Stimulated activated naive CD8-positive, alpha-beta T cell treated with anti-CD3 and anti-CD28 coated beads, Interleukin-15, Interleukin-2, amounts not matched to agents 100 U/mL and 50 U/mL, for 24 hours (primary cell): ENCODE measurements at places on chromosomes 16 and 17.

GRCh38 chr16:5633845-5634440, 536.3 kb upstream of the EEF2KMT start:
- DNase-seq: no peak

GRCh38 chr17:57685499-57686132, 59.5 kb downstream of the CCDC182 start:
- DNase-seq: no peak

DNA sequence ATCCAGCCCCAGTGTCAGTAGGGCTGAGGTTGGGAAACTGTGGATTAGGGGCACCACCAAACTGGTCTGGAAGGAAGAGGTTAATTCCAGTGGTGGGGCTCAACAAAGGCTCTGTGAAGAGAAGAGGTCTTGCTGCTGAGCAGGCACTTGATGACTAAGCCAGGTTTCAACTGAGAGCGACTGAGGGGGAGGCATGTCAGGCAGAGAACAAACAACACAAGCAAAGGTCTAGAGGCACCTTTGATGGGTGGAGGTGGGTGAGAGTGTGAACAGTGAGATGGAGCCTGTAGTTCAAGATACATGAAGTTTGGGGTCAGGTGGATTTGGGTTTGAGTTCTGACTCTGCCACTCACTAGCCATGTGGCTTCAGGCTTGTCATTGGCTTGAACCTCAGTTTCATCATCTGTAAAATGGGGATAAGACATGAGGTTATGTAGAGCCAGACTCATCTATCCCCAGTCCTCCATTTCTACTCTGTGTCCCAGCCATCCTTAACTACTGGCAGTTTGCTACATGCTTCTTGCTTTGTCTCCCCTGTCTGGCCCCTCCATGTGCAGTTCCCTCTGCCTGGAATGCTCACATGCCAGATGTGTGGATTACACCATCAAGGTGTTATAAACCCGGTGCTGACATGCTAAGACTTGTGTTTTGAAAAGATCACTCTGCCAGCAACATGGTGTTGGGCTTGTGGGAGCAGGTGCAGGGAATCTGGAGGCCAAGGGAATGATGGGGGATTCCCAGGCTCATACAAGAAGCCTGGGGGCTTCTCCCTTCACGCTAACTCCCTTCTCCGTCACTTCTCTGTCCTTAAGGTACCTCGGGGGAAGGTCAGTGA, 3.0 kb upstream of the RMI2 start:
- peak; percentile 30 for DNase-seq

- DNase-seq: no peak
These were observed 183.5 kb downstream of the NTN1 start for GRCh38 chr17:9204637-9205329.

- DNase-seq: no peak
These were observed 46.1 kb downstream of the ANKRD11 start for GRCh38 chr16:89444151-89444723.

- DNase-seq: no peak
These were observed 173.4 kb downstream of the ZNF18 start for GRCh38 chr17:11823862-11824261.

GRCh38 chr16:12239226-12239625, 262.7 kb downstream of the SNX29 start:
- DNase-seq: no peak

- no peak for DNase-seq
These were observed 30.4 kb downstream of the AP2B1 start for GRCh38 chr17:35617505-35617904.

- DNase-seq: no peak
These were observed 93.6 kb upstream of the DYNLRB2 start for GRCh38 chr16:80447241-80447640.

GRCh38 chr17:39926588-39927100, 757 bp downstream of the ORMDL3 start:
- DNase-seq: peak; percentile 61

- peak; percentile 32 for DNase-seq
These were observed 4.2 kb downstream of the CYTH1 start for GRCh38 chr17:78777881-78778280.

DNA sequence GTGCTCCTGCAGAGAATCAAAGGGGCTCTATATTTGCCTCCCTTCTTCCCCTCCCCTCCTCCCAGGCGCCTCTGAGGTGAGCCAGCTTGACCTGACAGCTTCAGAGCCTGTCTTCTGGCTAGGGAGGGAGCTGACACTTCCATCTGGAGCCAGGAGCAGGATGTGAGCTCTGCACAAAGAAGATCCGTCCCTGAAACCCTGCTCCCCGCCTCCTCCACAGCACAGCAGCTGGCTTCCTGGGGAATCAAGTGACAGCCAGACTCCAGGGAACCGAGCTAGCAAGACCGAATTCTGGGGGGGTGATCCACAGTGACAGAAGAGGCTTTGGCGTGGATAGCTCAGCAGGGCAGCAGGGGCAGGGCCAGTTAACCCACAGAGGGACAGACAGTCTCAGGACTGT, 37.2 kb downstream of the CCDC182 start:
- DNase-seq: no peak

DNA sequence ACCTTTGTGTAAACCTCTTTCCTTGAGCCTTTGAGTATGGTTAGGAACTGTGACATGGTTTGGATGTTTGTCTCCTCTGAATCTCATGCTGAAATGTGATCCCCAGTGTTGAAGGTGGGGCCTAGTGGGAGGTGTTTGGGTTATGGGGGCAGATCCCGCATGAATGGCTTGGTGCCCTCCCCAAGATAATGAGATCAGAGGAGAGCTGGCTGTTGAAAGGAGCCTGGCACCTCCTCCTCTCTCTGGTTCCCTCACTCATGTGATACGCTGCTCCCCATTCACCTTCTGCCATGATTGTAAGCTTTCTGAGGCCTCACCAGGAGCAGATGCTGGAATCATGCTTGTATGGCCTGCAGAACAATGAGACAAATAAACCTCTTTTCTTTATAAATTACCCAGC, 1110.2 kb downstream of the CDH11 start:
- DNase-seq: no peak

DNA sequence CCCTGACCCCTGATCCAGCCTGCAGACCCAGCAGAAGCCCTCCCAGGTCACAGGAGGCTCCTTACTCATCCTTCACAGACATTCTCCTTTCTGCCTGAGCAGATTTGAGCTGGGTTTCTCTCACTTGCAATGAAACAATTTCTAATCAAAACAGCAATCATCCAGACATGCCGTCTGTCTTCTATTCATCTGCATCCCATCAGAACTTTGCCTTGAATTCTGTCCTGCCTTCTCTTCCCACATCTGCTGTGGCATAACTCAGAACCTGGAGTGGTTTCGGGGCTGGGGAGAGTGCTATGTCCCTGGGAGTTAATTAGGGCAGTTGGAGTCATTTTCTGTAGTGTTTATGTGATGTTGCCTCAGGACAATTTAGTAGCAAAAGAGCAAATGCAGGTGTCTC, 278.6 kb downstream of the CBLN1 start:
- no peak for DNase-seq

- DNase-seq: no peak
These were observed 18.0 kb upstream of the DBNDD1 start for GRCh38 chr16:90037276-90037675.

- DNase-seq: peak; percentile 87
These were observed 49.0 kb downstream of the BCL7C start for GRCh38 chr16:30844671-30845449.

DNA sequence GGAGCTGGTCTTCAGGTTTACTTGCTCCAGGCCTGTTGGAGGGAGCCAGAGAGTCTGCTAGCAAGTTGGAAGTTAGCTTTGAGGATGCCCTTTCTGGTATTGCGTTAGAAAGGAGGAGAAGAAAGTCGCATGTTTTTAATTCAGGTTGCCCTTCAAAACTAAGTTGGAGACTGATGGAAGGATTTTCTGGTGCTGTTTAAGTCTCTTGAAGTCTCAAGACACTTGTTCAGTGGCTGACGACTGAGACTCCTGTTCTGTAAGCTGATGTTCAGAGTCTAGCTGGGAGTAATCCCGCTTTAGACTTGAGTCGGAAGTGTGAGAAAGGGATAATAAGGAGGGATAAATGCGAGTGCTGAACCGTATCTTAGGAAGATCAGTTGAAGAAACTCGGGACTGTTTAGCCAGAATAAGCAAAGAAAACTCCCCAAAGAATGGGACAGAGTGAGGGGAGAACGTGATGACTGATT, 740 bp downstream of the AATF start:
- no peak for DNase-seq

GRCh38 chr17:62681939-62682381, 54.5 kb downstream of the MRC2 start:
- no peak for DNase-seq

DNA sequence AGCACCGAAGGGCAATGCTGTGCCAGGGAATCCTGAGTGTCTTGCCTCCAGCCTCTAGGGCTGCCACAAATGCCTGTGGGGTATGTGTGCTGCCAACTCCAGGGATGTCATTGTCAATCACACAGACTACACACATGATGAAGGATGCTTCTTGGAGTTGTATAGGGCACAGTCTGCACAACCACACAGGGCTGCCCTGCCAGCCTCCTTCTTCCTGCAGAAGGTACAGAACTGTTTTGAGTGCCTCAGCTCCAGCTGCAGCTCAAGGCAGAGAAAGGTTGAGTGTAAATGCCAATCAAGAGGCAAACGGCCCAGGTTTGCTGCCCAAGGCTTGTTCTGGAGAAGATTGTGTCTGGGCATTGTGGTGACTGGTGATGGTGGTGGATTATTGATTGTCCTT, 15.6 kb downstream of the SCNN1B start:
- DNase-seq: no peak

DNA sequence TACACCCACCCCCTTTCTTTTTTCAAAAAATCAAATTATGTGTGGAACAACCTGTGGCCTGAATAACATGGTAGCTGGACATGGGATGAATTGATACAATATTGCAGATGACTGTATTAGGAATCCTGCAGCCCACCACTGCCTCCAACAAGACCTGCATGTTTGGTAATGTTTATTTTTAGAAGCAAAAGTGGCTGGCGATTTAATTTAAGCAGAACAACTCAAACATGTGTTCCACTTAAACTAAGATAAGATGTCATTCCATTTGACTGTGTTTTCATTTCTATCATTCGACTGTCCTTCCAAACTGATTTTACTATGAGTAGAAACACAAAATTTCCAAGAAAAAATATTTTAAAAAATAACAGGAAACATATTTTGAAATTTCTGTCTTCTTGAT, 10.1 kb upstream of the DHRS7C start:
- no peak for DNase-seq

GRCh38 chr17:50602836-50603235, 31.8 kb upstream of the ABCC3 start:
- no peak for DNase-seq

- DNase-seq: no peak
These were observed 4.2 kb downstream of the CES1 start for GRCh38 chr16:55828680-55829079.

DNA sequence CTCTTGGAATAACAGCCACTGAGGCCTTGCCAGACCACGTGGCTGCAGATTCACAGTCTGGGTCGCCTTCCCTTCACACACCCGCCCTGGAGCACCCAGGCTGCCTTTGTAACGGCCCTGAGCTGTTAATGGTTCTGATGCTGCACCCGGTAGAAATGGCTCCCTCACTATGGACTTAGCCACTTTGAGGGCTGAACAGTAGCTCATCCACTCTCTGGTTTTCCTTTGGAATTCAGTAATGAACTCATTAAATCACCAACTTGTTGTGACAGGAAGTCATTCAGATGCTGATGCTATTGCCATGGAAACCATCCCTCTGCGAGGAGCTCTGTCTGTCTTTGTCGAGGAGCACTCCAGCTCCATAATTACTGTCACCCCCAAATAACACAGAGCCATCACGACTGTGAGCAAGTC, 59.2 kb downstream of the CDK5R1 start:
- DNase-seq: no peak

- DNase-seq: no peak
These were observed 289.2 kb upstream of the SALL1 start for GRCh38 chr16:51440131-51440889.

DNA sequence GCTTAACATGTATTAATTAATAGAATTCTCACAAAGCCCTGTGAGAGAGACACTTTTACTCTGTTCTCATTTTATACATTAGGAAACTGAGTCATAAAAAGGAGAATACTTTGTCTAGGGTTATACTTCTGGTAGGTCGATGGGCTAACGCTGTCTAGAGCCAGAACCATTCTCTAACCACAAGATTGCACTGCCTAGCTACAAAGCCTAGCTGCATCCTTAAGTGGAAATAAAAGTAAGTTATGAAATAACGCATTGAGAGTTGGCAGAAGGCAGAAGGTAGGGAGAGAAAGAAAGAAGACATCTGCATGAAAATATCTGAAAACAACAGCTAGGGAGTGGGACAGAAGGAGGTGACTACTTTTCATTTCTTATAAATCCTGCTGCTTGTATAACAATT, 33.2 kb downstream of the IRX6 start:
- no peak for DNase-seq

- no peak for DNase-seq
These were observed 4.0 kb upstream of the DHRS13 start for GRCh38 chr17:28906706-28907438.

GRCh38 chr17:48240122-48240521, 132.6 kb downstream of the SNX11 start:
- no peak for DNase-seq

DNA sequence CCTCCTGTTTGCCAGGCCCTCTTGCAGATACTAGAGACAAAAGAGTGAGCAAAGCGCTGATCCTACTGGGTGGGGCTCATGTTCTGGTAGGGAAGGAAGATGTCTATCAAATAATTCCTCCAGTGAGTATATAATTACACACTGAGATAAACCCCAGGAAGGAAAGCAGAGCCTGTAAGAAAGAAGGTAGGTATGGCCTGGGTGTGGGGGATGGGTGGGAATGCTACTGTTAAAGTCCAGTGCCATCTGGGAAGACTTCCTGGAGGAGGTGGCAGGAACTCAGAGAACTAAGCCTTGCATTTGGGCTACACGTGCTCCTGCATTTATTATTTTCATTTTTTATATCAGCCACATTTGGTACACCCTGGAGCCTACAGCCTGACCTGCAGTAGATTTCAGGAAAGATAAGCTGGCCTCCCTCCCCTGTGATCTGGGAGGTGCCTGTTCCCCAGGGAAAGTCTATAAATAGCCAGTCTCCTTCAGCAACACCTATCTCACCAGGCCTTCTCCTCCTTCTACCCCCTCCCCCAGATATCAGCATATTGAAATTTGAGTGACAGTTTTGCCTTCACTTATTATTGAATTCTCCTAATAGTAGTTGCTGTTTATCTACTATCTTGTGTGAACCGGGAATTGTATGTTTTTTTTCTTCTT, 11.5 kb downstream of the ATP2C2 start:
- DNase-seq: no peak

DNA sequence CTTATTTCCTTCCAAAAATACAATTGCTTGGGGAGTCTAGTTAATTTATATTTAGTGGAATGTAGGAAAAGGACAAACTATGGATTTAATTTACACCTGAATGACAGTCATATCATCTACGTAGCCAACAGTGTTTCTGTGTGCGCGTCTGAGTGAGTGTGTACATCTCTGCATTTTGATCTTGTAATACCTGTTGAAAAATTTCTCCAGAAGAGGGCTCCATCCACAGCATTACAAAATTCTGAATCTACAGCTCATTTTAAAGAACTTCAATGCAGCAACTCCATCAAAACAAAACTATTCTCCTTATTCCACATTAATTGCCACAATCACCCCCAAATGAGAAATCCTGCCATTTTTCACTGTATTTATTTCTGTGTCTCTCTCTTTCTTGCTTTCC, 3.9 kb downstream of the CDH13 start:
- no peak for DNase-seq

- peak; percentile 65 for DNase-seq
These were observed 35.0 kb downstream of the ZCCHC14 start for GRCh38 chr16:87457709-87458423.

GRCh38 chr16:66052745-66053144, 313.7 kb upstream of the CDH5 start:
- DNase-seq: no peak

GRCh38 chr17:45976391-45976754, 22.7 kb upstream of the STH start:
- no peak for DNase-seq
